ENCODE measurements at places on chromosomes 13 and 19.

GRCh38 chr19:48154003-48154402 lies 16.1 kb downstream of the LIG1 start:
- DNase-seq = no peak

DNA sequence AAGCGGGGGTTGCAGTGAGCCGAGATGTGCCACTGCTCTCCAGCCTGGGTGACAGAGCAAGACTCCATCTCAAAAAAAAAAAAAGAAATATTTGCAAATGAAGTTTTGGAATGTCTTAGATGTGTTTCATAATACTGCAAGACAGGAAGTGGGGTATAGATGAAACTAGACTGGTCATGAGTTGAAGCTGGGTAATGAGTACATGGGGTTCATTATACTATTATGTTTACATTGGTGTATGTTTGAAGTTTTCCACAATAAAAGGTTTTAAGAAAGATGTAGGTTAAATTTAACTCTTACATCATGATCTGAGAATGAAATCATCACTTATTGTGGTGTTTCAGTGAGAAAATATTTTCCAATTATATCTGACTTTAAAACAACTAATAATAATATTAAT lies 19.0 kb downstream of the FNDC3A start:
- peak; percentile 83 for DNase-seq

DNA sequence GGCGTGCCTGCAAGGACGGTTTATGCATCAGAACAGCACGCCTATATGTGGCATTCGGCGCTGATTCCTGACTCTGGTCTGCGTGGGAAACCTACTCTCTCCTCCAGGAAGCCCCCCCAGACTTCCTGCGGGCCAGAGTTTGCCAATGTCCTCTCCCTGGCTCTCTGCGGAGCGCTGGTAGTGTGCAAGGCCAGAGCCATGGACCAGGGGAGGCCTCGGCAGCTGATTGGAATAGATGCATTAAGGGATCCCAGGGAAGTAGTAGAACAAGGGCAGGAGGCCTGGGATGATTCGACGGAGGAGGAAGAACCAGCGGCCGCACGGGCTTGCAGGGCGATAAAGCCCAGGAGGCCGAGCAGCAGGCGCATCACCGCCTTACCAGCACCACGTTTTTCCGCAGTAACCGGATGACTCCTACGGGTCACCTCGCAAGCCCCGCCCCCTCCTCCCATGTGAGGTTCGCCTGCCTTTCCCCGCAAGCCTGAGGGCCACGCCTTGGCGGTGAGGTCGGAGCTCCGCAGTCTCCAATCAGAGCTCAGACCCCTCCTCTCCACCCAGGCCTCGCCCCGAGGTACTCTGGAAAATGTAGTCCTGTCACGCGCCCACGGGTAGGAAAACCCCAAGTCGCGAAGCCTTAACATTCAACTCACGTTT lies 5.0 kb downstream of the CLEC11A start:
- peak; percentile 74 for DNase-seq

DNA sequence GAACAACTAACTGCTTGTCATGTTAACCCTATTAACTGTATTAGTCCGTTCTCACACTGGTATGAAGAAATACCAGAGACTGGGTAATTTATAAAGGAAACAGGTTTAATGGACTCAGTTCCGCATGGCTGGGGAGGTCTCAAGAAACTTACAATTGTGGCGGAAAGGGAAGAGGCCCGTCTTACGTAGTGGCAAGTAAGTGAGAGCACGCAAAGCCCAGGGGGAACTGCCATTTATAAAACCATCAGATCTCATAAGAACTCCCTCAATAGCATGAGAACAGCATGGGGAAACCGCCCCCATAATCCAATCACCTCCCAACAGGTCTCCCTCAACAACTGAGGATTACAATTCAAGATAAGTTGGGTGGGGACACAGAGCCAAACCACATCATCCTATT lies 34.7 kb downstream of the PHF11 start:
- peak; percentile 79 for DNase-seq

DNA sequence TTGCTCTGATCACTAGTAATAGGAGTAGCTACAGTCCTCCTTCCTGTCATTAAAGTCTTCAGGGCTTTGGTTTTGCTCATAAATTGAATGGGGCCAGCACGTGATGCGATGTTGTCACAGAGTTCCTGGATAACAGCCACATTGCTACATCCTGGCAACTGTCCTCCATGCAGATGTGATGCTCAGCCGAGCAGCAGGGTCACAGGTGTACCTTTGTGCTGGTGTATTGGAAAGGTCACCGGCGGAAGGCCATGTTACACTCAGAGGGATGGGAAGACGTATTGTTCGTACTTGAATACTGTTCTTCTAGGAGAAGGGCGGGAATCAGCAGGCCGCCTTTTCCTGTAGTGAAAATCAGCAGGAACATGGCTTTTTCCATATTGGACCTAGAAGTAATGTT lies 713.8 kb upstream of the GPC6 start:
- DNase-seq = no peak

GRCh38 chr13:91986761-91987483 lies 588.5 kb downstream of the GPC5 start:
- no peak for DNase-seq

GRCh38 chr13:113669755-113670341 lies 2.8 kb downstream of the GRK1 start:
- no peak for DNase-seq

DNA sequence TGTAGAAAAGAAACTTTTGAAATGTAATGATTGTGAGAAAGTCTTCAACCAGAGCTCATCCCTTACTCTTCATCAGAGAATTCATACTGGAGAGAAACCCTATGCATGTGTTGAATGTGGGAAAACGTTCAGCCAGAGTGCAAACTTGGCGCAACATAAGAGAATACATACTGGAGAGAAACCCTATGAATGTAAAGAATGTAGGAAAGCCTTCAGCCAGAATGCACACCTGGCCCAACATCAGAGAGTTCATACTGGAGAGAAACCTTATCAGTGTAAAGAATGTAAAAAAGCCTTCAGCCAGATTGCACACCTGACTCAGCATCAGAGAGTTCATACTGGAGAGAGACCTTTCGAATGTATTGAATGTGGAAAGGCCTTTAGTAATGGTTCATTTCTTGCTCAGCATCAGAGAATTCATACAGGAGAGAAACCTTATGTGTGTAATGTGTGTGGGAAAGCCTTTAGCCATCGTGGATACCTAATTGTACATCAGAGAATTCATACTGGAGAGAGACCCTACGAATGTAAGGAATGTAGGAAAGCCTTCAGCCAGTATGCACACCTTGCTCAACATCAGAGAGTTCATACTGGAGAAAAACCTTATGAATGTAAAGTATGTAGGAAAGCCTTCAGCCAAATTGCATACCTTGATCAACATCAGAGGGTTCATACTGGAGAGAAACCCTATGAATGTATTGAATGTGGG lies 19.3 kb downstream of the ZNF583 start:
- DNase-seq = no peak

GRCh38 chr19:45402298-45403061 lies 2.4 kb downstream of the PPP1R13L start:
- no peak for DNase-seq

- DNase-seq = no peak
Measured at GRCh38 chr19:41915021-41915775, 13.1 kb downstream of the ERFL start.

DNA sequence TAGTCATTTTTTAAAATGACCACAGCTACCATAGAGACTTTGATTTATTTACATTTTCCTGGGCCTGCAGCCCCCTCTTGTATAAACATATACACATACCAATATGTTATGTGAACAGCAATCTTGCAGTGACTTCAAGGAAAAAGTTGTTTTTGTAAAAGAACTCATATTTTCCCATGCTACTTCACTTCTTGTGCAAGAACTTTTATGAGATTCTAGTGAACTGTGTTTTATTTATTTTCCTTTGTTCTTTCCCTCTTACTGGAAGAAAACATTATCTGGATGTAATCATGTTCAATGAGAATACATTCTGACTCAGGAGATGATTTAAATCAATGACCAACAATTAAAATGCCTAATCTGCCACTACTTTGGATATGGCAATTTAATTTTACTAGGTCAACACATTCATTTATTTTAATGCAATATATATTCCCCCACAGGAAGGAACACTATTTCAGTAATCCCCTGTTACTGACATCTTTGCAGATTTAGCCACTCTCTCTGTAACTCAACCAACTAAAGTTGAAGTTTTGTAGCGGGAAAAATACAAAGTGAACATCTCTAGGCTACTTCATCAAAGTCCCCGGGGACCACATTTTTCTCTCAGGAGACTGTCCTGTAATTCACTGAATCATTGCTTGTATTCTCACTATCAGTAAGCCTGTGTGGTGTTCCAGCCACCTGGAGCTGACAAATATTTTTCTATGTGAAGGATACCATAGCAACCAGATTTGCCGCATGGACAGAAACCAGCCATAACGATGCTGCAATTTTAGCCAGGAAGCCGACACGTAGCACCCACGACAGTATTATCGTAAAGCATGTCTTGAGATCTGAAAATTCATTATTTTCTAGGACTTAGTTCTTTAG lies 90.5 kb downstream of the STARD13 start:
- no peak for DNase-seq

DNA sequence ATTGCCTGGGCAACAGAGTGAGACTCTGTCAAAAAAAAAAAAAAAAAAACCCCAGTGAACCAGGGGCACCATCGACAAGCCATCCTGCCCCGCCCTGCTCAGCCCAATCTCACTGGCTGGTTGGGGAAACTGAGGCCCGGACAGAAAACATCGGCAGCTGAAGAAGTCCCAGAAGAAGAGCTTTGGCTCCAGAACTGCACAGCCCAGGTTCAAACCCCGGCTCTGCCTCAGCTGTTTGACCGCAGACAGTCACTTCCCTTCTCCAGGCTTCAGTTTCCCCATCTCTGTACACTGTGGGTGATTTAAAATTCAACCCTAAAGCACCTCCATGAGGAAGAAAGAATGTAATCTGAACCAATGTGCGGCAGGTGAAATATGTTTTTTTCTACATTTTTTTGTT lies 9.4 kb upstream of the SEMA6B start:
- DNase-seq = peak; percentile 59

DNA sequence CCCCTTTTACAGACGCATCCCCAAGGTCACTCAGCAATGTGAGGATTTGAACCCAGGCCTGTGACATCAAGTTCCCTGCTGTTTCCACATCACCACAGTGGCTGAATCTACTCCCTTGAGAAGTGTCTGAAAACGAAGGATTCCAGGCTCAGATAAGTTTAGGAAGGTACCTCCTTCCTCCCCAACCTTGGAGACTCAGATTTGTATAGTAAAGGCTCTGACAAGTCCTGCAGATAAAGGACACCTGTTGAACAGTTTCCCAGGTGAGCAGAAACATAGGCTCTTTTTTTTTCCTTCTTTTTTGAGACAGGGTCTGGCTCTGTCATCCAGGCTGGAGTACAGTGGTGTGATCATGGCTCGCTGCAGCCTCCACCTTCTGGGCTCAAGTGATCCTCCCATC lies 56.4 kb upstream of the PTPRS start:
- DNase-seq = no peak

- DNase-seq = peak; percentile 64
Measured at GRCh38 chr19:49210108-49210900, 52.7 kb downstream of the TRPM4 start.

- DNase-seq = no peak
Measured at GRCh38 chr13:79384022-79384610, 21.9 kb downstream of the RBM26 start.

GRCh38 chr13:42331009-42331408 lies 59.1 kb downstream of the AKAP11 start:
- no peak for DNase-seq

DNA sequence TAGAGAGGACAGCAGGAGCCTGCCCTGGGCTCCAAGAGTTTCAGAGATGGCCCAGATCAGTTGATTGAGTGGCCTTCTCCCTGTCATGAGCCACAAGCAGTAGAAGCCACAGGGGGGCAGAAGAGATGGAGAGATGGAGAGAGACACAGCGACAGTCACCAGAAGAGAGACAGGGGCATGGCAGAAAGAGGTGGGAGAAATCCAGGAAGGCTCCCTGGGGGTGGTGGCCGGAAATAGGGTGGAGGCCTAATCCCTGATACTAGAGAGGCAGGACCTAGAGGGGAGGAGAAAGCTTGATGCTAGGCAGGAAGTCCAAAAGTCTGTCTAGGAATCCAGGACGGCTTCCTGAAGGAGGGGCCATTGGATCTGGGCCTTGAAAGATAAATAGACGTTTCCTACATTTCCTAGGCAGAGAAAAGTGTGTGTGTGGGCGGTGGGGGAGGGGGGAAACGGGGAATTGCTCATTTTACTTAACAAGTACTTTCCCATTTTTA lies 9.6 kb upstream of the TPM4 start:
- DNase-seq = peak; percentile 65

DNA sequence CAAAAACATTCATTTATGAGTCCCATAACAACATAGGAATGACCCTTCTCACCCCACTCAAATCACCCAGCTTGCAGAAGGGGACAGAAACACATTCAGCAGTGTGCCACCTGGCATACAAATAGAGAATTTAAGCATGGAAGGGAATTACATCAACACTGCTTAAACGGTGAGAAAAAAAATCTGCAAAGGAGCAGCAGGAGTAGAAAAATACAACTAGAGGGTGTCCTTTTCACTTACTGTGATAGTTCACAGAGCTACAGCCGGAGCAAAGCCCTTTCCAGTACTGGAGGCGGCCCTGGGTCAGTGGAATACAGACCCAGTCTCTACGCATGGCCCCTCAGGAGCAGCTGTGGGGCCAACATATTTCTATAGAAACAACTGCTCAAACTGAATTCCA lies 764.3 kb upstream of the ARGLU1 start:
- no peak for DNase-seq

DNA sequence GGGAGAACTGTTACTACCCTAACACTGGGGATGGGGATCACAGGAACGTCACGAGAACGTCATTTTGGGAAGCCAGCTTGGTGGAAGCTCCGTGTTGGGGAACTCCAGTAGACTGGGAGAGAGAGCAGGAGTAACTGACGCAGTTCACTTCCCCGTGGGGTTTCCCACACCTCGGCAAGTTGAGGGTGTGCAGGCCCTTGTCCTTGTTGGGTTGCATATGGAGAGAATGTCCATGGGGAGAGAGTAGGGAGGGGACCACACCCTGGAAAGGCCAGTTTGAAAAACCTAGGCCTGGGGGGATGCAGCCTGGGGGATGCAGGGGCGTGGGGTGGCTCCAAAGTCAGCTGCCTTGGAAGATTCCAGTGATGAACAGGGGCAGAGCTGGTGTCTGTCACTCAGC lies 50.7 kb upstream of the MCF2L start:
- no peak for DNase-seq

GRCh38 chr19:2168619-2169424 lies 5.1 kb downstream of the DOT1L start:
- DNase-seq = peak; percentile 100

DNA sequence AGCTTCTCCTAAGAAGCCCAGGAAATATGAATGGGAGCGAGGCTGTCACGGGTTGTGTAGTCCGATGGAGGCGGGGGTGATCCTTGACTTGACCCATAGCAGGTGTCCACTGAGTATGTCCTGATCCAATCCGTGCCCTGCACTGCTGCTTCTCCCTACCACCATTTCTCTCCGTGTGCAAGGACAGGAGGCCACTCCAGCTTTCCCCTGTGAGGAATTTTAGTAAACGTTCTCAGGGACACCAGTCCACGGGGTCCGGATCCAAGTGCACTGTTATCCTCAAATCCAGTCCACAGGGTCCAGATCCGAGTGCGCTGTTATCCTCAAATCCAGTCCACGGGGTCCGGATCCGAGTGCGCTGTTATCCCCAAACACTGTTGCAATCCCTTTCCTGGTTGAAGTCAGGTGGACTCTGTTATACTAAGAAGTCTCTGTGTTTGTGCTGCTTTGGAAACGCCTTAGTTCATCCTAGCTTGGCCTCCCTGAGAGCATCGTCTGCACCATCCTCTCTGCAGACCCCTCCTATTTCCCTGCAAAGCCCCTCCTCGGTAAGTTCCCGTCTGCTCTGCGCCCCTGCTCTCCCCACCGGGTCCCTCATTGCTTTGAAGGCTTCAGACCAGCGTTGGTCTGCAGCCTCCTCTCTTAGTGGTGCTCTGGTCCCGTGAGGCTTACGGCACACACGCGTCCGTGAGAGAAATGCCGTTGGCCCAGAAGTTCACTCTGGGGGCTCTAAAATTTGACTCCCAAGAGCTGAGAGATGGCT lies 303.5 kb downstream of the TEX29 start:
- DNase-seq = no peak
